Vagina (tissue), 2 donors: ENCODE measurements at places on chromosomes 2 and 18.

GRCh38 chr2:183709829-183710228 is 585.6 kb downstream of the NUP35 start:
- no peak for DNase-seq

GRCh38 chr2:143877876-143878530 is 641.9 kb downstream of the ZEB2 start:
- no peak for DNase-seq

DNA sequence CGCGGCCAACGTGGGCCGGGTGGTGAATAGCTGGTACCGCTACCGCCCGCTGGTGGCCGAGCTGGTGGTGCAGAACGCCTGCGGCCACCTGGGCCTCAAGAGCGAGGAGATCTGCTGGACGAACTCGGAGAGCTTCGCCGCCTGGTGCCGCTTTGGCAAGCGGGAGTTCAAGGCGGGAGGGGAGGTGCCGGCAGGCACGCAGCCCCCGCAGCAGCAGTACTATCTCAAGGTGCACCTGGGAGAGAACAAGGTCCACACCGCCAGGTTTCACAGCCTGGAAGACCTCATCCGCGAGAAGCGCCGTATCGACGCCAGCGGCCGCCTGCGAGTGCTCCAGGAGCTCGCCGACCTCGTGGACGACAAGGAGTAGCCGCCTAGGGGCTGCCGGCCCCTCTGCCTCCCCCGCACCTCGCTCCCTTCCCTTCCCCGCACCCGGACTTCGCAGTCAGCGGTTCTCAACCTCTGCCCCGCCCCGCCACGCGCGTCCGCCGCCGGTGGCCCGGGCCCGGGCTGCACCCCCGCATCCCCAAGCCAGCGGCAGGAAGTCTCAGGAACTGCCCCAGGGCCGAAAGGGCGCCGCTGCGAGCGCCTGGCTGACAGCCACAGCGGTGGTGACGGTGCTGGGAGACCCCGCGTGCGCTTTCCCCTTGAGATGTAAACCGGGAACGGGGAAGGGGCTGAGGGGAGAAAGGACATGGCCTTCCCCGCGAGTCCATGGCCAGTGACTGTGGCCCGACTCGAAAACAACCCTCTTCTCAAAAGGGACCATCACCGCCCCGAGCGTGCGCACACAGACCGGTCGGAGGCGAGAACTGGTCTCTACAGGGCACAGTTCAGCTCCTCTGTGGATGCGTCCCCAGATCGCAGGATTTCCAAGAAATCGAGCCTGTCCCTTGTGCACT is 2.2 kb downstream of the LRATD1 start:
- DNase-seq = no peak

- no peak for DNase-seq
Observed at GRCh38 chr2:40480596-40480995, 28.7 kb upstream of the SLC8A1 start.

DNA sequence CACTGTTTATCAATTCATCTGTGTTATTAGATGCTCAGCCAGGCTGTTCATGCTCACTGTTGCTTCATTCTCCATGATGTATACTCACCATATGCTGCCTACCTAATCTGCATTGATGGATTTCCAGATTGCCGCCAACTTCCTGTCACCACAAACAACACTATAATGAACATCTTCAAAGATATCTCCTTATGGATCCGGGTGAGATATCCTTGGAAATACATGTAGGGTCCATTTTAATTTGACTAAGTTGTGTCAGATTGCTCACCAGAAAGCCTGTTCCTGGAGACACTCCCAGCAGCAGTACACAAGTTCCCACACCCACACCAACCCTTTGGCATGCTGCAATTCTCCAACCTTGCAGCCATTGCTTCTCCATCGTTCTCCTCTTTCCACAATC is 547.5 kb upstream of the TNP1 start:
- no peak for DNase-seq

GRCh38 chr2:185658750-185659149 is 79.9 kb upstream of the FSIP2 start:
- DNase-seq = no peak

GRCh38 chr2:143085125-143085784 is 44.0 kb upstream of the ARHGAP15 start:
- no peak for DNase-seq

GRCh38 chr2:106338043-106338442 is 130.2 kb downstream of the RGPD3 start:
- DNase-seq = no peak

GRCh38 chr2:205848601-205849000 is 166.3 kb downstream of the NRP2 start:
- DNase-seq = no peak

DNA sequence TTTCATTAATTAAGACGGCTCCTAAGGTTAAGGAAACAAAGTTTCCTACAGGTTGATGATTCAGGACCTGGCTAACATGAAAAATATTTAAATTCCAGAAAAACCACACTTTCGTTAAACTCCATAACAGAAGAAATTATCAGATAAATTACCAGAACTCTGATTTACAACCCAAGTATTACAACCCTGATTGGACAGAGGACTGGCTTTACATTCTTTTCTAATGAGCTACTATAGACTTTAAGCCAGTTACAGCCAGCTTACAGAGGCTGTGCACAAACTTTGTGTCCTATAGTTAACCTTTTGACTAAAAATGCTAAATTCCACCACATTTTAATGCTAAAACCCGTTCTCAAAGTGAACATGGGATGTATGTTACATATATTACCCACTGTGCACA is 458.6 kb downstream of the KCNJ3 start:
- DNase-seq = no peak

DNA sequence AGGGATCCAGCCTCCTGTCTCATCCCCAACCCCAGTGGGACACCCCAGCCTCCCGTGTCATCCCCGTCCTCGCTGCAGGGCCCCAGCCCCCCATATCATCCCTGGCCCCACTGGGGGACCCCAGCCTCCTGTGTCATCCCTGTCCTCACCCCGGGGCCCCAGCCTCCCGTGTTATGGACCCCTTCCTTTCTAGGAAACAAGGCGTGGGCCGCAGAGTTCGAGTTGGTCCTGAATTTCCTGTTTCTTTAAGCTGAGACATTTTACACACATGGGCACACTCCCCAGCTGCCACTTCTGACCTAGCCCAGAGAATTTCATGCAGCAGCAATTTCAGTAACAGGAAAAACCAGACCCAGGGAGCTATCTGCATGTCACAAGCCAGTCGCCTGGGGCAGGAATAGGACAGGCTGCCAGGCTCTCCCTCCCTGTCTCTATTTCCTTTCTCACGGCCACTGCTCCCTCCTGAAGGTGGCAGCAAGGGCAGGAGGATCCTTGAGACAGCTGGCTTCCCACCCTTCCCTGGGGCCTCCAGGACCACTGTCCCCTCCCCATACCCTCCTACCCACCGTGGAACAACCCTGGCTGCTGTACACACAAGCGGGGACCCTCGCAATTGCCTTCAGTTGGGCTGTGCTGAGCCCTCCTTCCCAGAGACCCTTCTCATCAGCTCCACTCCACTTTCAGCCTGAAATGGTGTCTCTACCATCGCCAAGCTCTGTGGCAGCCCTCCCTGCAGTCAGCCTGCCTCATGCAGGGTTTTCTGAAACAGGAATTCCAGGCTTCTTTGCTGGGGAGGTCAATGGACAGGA is 141.9 kb upstream of the ID2 start:
- DNase-seq = no peak

GRCh38 chr2:85016446-85016845 is 45.5 kb downstream of the KCMF1 start:
- DNase-seq = no peak

GRCh38 chr2:79792090-79792489 is 279.2 kb downstream of the CTNNA2 start:
- DNase-seq = no peak

- no peak for DNase-seq
Observed at GRCh38 chr2:39875182-39875913, 96.3 kb upstream of the THUMPD2 start.

GRCh38 chr2:227436436-227437174 is 35.4 kb upstream of the AGFG1 start:
- no peak for DNase-seq

DNA sequence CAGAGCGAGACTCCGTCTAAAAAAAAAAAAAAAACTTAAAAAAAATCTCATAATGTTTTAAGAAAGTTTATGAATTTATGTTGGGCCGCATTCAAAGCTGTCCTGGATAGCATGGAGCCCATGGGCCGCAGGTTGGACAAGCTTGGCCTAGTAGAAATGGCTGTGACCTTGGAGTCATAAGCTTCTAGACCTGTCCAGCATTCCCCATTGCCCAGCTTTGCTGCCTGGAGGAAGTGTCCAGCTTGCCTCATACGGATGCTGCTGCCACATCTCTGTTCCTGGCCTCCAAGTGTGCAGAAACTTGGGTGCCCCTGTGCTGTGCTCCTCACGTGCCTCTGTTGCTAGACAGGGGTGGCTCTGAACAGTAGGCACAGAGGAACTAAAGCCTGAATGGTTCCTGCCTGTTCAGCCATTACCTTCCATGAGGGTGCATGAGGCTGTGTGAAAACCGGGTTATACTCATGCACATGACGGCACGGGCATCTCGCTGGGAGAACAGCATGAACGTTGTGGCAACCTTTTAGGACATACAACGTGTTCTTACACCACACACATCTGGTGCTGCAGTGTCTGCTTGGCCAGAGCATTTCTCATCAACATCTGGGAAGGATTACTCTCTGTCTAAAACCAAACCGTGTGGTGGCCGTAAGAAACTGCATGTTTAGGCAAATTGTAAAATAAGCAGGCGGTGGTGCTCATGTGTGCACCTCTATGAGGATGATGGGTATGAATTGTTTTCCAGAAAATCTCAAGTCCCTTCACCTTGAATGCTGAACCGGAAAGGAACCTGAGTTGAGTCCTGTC is 38.2 kb downstream of the FHOD3 start:
- no peak for DNase-seq

GRCh38 chr18:46310258-46310657 is 206.1 kb downstream of the HAUS1 start:
- DNase-seq = no peak

- DNase-seq = no peak
Observed at GRCh38 chr2:231123362-231123898, 1.4 kb downstream of the HTR2B start.

DNA sequence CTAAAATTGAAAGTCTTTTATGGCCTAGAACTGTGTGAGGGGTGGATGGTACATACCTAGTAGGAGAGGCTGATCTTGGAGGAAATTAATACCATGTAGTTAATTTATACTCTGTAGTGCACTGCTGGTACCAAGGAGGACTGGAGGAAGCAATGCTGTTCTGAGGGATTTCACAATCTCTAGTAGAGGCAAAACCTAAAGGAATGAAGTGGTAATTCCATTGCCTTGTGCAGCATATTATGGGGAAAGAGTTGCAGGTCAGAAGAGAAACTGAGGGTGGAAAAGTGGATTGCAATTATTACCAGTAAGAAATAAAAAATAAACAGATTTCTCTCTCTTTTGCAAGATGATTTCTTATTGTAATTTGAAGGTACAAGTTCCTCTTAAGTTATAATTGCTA is 2.2 kb downstream of the ABI2 start:
- no peak for DNase-seq

GRCh38 chr2:113240915-113241911 is 37.5 kb downstream of the PAX8 start:
- no peak for DNase-seq

GRCh38 chr18:59906203-59906602 is 6.4 kb downstream of the PMAIP1 start:
- no peak for DNase-seq

DNA sequence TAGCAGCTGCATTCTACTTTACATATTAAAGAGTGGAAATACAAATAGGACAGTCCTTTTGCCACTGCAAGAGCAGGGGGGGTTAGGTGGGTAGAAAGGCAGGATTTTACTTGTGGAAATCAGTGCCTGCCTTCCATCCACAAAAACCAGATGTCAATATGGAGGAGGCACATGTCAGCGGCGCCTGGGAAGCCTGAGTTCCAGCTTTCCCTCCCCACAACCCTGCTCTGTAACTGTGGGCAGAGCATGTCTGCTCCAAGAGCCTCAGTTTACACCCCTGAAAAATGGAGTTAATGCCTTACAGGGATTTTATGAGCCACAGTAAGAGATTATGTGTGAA is 32.9 kb downstream of the STEAP3 start:
- no peak for DNase-seq

- DNase-seq = peak; percentile 70
Observed at GRCh38 chr2:71671895-71672825, 218.8 kb downstream of the DYSF start.

- no peak for DNase-seq
Observed at GRCh38 chr2:36318547-36318946, 37.0 kb upstream of the CRIM1 start.

DNA sequence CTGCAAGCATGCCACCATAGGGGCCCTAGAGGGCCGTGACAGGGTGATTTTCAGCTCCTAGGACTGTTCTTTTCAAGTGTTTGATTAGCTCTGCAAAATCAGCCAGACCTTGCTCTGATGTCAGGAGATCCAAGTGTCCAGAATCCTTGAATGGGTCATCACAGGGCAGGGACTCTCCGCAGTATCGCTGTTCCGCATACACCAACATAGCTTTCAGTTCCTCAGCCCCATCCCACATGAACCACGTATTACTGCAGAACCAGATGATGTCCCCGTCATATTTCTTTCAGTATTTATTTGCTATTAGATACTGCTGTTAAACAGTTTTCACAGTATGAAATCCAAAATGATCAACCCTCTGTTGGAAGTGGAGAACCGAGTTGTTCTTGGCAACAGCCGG is 46.6 kb upstream of the RFX8 start:
- no peak for DNase-seq

- no peak for DNase-seq
Observed at GRCh38 chr2:181673173-181673572, 7.1 kb downstream of the NEUROD1 start.

- no peak for DNase-seq
Observed at GRCh38 chr2:39000552-39000951, 110.9 kb downstream of the ARHGEF33 start.

DNA sequence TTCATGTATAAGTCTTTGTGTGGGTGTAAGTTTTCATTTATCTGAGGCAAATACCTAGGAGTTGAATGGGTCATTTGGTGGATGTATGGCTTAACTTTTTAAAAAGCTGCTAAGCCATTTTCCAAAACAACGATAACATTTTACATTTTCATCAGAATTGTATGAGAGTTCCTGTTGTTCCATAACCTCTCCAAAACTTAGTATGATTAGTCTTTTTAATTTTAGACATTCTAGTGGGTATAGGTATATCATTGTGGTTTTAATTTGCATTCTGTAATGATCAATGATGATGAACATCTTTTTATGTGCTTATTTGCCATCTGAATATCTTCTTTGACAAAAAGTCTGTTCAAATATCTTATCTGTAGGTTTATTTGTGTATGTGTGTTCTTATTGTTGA is 74.4 kb upstream of the UGP2 start:
- no peak for DNase-seq

GRCh38 chr2:118689033-118689432 is 158.4 kb downstream of the EN1 start:
- no peak for DNase-seq

GRCh38 chr2:198483051-198483450 is 678.7 kb downstream of the PLCL1 start:
- no peak for DNase-seq

- no peak for DNase-seq
Observed at GRCh38 chr2:77834360-77835002, 312.3 kb upstream of the LRRTM4 start.
